ENCODE measurements at places on chromosomes 7 and 10. TPM values are rescaled to one million over a fixed set of nuclear protein-coding genes. Genes with fewer than 3 reads are reported as not detected.

- DNase-seq: no peak
Measured at GRCh38 chr10:87952612-87953011, 89.2 kb downstream of the PTEN start.

GRCh38 chr10:87657371-87657770 lies 2.3 kb upstream of the PAPSS2 start:
- DNase-seq: no peak

GRCh38 chr7:9890092-9890491 lies 1083.6 kb upstream of the PHF14 start:
- DNase-seq: no peak

DNA sequence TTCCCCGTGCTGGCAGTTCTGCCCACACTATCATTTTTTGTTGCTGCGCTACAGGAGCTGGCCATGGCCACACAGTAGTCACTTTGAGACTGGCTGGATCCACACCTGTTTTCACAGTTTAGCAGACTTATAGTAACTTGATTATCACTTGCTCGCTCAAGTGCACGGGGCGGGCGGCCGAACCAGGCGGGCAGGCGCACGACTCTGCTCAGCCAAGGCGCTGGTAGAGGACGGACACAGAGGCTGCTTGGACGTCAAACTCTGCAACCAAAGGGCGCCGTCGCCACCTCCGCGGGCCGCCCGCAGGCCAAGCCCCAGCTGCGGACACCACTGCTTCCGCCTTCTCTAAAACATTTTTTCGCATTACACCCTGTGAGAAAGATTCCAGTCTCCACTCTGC lies 38.4 kb upstream of the PHYHIPL start:
- DNase-seq: no peak

GRCh38 chr7:2037301-2037807 lies 195.4 kb downstream of the MAD1L1 start:
- DNase-seq: no peak

DNA sequence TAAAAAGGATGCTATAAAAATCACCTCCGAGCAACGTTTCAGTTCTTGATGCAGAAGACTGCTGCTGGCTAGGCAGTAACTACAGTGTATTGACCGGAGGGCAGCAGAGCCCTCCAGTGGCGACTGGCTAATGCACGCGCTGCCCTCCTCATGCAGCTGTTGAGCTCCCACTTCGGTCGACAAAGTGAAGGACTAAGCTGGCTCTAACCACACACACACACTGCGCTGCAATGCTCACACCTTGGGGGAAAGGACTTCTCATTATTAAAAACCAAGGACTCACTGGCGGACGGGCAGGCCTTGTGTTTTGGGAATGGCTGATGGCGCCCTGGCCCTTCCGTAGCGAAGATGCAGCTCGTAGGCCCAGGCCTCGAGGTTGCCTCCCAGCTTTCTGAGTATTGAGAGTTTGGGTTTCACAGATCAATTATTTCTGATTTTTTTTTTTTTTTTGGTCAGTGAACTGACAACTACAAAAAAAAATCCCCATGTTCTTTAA lies 120.9 kb upstream of the DIP2C start:
- DNase-seq: no peak

DNA sequence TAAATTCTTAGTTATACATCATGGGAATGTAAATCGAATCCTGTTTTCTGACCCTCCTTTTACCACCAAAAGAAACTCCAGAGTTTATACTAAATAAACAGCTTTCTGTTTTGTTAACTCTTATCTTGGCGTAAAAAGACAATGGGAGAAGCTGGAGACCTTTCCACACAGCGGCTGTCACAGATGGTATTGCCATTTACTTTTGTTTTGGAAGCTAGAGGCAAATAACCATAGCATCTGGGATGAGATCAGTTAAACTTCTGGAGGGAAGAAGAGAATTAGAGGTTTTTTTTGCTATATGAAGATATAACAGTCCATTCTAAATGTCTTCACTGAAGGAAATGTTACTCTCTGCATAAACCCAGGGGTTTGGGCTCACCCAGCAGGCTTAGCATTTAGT lies 258.9 kb downstream of the REEP3 start:
- no peak for DNase-seq

DNA sequence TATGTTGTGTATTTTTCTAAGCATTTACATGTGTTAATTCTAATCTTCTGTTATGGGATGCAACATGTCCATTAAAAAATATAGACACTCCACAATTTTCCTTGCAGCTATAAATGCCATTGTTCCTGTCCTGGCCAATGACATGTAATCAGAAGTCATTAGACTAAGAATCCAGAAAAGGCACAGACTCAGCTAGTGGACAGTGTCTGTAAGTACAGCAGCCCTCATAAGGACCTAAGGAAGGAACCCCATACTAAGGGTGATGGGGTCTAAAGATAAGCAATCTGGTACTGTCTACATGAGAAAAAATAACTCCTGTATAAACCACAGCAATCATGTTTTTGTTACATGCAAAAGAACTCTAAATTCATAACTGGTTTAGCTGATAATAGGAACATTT lies 115.9 kb downstream of the GPR85 start:
- no peak for DNase-seq

GRCh38 chr7:128017862-128018845 lies 13.1 kb downstream of the LRRC4 start:
- no peak for DNase-seq

DNA sequence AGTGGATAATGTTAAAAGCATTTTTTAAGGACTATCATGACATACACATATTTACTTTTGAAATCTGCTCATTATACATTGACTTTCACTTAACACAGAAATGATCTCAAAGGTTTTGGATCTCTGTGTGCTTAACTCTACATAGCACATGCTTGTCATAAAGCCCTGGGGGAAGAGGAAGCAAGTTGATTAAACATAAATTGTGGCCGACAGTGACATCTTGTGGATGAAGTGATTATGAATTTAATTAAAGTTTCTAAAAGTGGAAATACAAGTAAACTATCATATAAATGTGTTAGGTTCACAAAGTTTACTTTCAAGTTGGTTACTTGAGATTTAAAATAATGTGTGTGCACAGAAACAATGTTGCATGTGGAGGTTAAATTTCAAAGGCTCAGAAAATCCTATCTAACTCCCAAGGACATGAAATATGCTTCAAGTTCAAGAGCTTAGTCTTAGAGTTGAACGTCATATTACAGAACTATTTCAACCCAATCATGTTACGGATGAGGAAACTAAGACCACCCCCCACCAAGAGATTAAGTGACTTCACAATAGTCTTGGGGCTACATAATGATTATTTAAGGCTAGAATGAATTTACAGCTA lies 1247.8 kb downstream of the GATA3 start:
- DNase-seq: no peak

- no peak for DNase-seq
Measured at GRCh38 chr10:84397735-84398144, 69.4 kb downstream of the CCSER2 start.

DNA sequence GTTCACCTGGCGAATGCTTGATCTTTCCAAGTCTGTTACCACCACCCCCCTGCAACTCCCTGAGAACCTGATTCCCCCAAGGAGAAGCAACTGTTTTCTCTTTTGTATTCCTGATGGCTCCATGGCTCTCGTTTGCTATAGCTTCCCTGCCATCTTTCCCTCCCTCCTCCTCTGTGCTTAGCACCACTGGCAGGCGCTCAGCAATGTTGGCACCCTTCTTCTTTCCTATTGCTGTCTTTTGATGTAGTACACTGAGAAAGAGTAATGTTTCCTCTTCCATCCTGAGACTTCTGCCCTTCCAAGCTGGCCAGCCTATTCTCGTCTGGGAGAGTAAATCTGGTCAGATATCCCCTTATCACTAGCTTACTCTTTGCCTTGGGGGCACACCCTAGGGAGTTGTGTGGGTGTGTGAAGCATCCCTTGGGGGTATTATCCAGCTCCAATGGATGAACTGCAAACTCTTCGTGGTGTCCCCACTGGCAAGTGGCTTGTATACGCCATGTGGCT lies 74.0 kb downstream of the BMPER start:
- DNase-seq: no peak

The MPP7 gene
- 12.8 TPM for total RNA-seq

The SORBS1 gene
- total RNA-seq: 57.1 TPM

The BICC1 gene
- 1.1 TPM for total RNA-seq

The TNPO3 gene
- 25.2 TPM for total RNA-seq

The ELFN1 gene
- 0.80 TPM for total RNA-seq

The TFEC gene
- 99.9 TPM for total RNA-seq

The AKR1B15 gene
- total RNA-seq: not detected

The HYAL4 gene
- total RNA-seq: not detected

The SPDYE6 gene
- not detected for total RNA-seq

Measured in Peyer's patch (tissue), 4 donors.